Amniotic epithelial cell (primary cell): ENCODE measurements at places on chromosomes 2 and 18.

DNA sequence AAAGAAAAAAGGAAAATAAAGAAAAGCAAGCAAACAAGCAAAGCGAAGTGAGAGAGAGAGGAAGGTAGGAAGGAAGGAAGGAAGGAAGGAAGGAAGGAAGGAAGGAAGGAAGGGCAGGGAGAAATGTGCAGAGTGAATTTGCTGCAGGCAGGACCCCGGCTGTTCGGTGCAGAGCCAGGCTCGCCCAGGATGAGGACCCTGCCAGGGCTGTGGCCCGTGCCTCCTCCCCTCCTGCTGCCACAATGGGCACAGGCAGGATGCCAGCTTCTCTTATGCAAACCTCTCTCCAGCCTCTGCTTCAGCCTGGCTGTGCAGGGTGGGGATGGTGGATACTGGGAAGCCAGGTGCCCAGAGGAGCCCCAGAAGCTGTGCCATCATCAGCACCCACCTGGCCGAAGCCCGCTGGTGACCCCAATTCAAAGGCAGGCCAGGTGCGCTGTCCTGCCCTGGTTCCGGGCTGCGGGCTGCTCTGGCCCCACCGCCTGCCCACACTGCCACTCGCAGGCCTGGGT, 3.2 kb downstream of the GPR17 start:
- DNase-seq, result no peak

DNA sequence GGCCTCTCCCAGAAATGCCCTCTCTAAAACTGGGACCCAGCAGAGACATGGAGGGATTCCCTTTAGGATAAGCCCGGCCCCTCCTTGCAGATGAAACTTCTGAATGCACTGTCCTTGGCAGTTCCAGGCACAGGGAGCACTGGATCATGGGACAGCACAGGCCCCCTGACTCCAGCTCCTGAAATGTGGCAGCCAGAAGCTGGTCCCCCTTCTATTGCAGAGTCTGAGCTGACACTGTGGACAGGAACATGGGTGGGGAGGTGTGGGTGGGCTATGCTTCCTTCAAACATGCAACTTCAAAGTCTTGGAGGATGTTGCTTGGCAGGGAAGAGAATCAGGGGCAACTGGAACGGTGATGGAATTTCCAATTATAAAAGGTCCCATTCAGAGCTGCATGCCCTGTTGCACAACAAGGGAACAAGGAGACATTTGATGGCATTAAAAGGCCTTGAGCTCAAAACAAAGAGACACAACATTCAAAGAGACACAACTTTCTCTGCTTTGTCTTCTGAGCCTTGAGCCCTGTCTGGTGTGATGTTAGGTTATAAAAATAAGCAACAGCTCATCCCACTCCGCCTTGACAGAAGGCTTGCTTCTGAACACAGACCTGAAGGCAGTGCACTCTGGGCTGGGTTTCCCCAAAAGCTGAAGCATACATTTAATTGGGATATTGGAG, 239.0 kb downstream of the OSR1 start:
- DNase-seq, result no peak

- no peak for DNase-seq
Observed at GRCh38 chr2:199309411-199309810, 148.3 kb downstream of the SATB2 start.

DNA sequence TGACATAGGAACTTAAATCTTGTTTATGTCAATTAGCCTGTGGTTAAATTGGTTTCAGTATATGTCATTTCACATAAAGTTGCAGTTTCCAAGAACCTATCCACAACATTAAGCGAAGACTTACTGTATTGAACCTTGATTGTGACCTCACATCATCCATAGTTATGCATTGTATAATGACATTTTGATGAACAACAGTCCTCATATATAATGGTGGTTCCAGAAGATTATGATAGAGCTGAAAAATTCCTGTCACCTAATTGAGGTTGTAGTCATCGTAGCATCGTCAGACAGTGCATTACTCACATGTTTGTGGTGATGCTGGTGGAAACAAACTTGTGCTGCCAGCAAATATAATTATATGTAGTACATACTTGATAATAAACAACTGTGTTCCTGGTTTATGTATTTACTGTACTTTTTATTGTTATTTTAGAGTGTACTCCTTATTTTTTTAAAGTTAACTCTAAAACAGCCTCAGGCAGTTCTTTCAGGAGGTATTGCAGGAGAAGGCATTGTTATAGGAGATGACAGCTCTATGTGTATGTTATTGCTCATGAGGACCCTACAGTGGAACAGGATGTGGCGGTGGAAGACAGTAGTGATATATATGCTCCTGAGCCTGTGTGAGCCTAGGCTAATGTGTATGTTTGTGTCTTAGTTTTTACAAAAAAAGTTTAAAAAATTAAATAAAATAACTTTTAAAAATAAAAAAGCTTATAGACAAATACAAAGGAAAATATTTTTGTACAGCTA, 56.6 kb downstream of the UBE2E3 start:
- DNase-seq, result peak; percentile 82

- no peak for DNase-seq
Observed at GRCh38 chr2:166278856-166279255, 96.9 kb downstream of the SCN9A start.

DNA sequence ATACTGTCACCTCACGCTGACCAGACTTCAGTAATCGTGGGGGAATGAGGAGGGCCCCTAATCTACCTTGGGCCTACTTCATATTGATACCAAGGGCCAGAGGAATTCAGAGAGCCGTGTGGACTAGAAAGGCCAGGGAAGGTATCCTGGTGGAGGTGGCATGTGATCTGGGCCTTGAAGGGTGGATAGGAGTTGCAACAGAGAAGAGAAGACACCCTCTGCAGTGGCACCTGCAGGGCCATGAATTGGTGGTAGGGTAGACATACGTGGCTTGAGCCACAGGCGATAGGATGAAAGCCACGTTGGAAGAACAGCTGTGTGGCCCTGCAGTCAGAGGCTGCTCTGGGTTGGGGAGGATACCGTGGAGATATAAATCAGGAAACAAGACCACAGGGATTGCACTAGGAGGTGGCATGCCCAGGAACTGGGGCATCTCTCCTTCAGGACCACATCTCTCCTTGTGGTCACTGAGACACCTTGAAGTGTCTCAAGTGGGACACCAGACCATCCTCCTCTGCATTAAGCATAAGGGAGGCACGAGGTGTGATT, 141.4 kb downstream of the CYP26B1 start:
- DNase-seq, result no peak

DNA sequence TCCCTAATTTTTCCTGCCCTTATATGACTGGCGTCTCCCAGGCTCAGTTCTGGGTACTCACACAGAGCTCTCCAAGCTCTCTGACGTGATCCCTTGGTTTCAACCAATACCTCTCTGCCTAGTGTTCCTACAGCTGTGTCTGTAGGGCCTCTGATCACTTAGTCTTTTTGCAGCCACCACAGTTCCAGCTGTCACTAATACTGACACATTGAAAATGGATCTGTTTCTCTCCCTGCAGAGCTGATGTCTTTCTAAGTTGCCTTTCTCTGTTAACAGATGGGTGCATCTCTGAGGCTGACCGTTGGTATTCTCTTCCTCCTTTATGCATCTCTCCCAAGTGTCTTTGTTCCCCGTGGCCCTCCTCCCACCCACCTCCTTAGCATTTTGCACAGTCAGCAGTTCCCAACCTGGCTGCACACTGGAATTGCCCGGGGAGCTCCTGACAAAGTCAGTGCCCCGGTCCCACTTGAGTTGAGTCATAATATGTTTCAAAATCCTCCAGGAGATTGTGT, 62.5 kb downstream of the CERS6 start:
- DNase-seq, result peak; percentile 59

DNA sequence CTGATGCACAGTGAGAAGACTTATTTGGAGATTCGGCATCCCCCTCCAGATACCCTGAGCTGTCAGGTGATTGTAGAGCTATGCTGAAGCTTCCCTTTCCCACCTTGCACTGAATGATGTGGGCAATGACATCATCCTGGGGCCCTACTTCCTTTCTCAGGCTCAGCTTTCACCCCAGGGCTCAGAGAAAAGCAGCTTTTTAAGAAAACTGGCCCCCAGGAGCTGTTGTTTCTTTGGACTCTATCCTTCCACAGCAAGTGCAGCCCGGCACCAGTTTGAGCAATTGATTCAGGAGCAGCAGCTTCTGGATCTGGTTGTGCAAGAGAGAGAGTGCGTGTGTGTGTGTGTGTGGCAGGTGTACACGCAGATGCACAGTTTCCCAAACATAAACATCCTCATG, 251.3 kb downstream of the ANAPC1 start:
- peak; percentile 56 for DNase-seq

- DNase-seq, result no peak
Observed at GRCh38 chr18:46343931-46344372, 239.8 kb downstream of the HAUS1 start.
